ENCODE measurements at places on chromosomes 11 and 22. TPM values are rescaled to one million over a fixed set of nuclear protein-coding genes. Genes with fewer than 3 reads are reported as not detected.

DNA sequence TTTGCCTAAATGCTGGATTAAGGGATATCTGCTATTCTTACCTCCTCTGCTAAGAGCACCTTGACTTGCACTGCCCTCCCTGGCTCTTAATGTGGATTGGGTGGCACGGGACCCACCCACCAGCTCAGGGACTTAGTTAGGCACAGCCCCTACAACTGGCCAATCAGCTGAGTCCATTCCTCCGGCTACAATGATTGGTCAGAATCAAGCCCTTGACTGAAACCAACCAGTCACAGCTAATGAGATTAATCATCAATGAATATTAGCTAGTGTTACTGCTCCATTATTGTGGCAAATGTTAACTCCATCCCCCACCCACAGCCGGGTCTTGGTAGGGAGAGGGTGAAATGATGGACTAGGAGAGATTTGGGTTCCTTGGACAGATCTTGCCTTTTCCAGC lies 328.0 kb downstream of the MN1 start:
- DNase-seq = no peak

DNA sequence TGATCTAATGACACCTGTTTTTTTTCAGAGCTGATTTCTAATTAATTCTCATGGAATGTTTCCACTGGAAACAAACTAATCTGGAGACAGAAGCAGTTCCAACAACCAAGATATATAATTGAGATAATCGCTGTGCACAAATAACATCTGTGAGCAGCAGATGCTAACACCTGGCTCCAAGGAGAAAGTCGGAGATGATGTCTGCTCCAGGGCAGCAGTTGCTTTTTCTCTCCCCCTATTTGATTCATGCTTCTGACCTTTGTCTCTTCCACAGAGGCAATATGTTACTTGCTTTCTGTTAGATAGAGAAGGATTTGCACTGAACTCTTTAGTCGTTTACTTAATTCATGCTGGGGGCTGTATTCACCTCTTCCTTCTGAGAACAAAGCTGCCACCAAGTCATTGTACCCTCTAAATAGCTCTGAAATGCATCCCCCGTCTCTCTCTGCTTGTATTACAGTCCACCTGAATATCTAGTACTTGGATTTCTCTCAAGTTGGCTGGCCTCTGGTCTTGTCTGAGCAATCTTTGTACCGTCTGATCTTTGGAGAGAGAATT lies 187.4 kb downstream of the MYO18B start:
- no peak for DNase-seq

LRRC74B gene
- total RNA-seq = not detected

DNA sequence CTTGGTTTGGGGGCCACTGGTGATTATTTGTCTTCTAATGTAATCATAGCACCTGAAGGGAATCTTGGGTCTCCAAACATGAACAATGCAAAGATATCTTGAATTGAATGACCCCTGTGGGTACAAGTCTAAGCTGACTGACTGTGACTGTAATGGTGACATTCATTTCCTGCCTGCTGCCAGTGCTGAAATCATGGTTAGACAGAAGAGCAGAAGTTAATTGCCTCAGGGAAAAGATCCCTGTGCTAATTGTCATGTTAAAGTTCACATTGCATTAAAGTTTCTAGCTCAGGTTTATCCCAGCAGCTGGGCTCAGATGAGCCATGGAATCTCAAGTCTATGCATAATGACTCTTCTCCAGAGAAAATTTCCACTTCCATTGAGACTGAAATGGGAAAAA lies 772.0 kb downstream of the ETS1 start:
- DNase-seq = no peak

GRCh38 chr11:57668434-57668782 lies 494 bp downstream of the ZDHHC5 start:
- no peak for DNase-seq

GRCh38 chr11:73246303-73246702 lies 25.8 kb upstream of the P2RY6 start:
- no peak for DNase-seq

DNA sequence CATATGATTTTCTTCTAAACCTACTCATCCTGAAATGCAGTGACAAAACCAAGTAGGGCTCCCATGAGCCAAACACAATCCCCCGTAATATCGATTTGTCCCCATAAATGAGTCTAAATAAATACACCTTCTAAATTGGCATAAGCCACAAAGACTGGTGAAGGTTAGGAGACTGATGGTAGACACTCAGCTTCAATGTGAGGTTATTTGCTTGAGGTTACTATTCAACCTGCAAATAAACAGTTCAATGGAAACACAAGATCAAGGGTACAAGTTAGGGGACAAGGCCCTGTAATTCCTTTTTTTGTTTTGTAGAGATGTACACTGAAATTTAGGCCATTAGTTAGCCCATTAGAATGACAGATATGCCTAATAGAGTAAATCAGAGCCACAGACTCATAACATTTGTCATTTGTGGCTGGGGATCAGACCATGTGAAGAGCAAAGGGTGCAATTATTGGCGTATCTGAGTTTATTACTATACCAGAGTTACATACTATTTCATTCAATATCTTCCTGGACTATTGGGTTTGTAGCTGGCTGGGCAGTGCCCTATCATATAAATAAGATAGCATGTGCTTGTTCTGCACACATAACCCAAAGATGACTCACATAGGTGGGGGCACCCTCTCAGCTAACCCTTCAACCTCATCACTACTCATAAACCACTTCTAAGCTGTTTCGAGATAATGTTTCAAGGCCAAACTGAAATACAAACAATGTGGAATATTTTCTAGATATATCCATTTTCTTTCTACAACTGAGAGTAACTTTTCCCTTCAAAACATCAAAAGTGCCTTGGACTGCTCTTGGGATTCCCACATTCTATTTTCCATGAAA lies 695.3 kb downstream of the KCNA4 start:
- no peak for DNase-seq

DNA sequence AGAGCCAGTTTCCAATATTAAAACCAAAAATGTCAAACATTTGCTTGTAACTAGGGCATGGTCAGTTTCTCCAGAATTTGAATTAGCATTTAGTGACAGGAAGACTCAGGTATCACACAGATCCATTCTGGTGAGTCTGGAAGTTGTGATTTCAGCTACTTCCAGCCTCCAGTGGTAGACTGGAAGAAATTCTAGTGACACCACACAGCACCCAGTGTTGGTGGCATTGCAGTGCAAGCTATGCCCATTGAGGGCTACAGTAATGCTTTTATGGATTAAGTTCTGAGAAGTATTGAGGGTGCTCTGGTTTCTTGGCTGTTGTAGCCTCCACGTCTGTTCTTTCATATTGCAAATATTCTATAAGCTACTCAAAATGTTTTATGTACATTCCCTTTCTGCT lies 31.4 kb upstream of the MMP20 start:
- no peak for DNase-seq

DNA sequence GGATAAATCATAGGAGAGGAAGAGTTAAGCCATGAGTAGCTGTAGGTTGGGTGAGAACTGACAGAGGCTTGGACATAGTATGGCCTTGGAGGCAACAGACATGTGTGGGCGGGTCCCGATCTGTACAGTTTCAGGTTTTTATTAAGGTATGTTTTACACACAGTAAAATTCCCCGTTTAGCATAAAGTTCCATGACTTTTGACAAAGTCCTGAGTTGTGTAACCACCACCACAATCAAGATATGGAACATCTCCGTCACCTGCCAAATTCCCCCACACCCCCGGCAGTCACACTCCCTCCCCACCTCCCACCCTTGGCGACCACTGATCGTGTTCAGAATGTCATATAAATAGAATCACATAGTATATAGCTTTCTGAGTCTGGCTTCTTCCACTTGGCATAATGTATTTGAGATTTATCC lies 68.1 kb downstream of the GRIK4 start:
- DNase-seq = no peak

MRGPRX4 gene
- total RNA-seq = not detected

DNA sequence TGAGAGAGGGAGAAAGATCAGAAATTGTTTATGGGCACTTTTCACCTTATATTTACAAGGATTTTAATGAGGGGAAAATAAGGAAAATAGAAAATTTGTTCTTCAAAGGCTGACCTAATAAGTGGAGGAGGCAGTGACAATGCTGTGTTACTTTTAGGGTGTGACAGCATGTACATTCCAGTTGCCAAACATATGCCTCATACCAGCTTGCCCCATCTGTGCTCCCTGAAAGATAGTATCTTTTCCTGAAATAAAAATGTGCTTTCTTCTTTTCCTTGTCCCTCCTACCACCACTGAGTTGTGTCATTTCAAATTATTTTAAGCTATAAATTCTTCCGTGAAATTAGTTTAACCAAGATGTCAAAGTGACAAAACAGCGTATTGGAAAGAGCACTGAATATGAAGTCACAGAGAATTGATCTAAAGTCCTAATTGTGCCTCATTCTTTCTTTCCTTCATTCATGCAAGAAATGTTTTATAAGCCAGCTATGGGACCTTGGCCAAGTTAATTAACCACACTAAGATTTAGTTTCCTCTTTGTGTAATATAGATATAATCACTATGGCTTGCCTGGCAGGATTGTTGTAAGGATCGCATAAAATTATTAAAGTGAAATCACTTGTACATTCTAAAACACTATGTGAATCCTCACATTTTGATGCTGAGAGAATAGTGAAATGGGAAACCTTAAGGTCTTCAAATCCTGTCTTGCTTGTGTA lies 1307.5 kb upstream of the TENM4 start:
- DNase-seq = no peak

DNA sequence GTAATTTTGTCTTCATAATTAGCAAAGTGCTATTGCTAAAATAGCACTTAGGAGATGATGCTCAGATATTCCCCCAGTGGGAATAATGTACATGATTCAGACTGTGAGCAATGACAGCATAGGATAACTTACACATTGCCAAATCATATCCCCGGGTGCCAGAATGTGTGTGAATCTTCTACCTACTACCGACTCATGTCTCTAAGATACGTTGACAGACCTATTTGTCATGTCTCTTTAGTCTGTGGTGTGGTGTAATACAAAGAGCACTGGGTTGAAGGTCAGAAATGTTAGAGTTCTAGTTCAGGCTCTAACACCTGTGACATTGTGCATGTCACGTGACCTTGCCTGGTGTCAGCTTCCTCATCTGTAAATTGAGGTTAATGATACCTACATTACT lies 31.0 kb upstream of the PICALM start:
- DNase-seq = no peak

KRTAP5-11 gene
- not detected for total RNA-seq

GRCh38 chr22:43819931-43820640 lies 8.0 kb upstream of the EFCAB6 start:
- DNase-seq = no peak

GRCh38 chr22:44627521-44628139 lies 74.4 kb upstream of the PRR5 start:
- no peak for DNase-seq

DNA sequence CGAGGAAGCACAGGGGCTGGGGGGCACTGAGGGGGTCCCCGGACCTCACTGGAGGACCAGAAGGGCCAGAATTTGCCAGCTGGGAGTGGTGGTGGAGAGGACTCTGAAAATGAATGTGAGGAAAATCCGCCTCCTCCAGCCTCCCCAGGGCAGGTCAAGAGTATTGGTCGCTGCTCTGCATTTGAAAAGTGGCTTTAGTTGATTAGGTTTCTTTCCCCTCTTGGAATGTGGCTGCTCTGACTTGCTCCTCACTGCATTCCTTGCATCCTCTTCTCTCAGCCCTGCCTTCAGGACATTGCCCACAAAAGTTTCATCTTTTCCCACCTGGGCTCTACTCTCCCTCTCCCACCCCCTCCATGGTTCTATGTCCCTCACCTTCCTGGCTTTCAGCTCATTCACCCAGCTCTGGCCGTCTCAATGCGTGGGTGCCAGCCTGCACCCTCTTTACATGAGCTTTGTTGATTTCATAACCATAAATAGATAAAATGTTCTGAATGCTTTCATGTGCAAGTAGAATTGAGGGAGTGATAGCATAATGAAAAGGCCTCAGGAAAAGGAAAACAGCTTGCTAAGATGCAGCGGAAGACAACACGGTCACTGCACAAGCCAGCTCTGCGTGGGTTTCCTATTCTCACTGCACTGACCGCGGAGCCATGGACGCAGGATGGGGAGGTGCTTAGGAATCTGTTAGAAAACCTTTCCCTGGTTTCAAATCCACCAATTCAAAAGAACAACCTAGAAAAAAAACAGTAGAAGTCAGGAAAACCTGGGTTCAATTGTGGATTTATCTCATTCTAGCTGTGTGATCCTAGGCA lies 6.5 kb upstream of the NPAS4 start:
- DNase-seq = no peak

GRCh38 chr11:8006349-8006977 lies 19.3 kb downstream of the EIF3F start:
- DNase-seq = peak; percentile 69

DNA sequence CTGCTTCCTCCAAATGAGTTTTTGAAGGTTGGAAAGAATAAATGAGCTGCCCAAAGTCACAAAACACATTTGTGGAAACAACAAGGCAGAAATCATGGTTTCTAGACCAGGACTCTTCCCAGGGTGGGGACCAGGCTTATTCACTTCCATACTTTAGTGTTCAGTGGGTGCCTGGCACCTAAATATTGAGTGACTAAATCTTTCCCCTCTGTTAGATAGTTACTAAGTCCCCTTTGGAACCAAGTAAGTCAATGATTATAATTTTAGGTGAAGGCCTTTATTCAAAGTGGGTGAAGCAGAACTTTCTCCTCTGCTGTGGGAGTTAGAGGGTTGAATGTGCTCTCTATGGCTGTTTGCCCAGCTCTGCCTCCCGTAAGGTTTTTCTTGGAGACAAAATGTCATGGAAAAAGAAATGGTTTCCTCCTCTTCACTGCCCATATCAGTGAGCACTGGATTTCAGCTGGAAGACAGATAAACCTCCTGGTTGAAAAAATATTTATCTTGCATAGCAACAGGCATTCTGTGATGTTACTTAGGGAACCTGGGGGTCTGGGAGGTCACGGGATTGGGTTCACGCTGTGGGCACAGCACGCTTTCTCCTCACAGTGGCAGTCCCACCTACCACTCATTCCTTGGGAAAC lies 117.8 kb downstream of the CCDC81 start:
- no peak for DNase-seq

Measured in NCI-H460 (cell line).